Naive B cell (primary cell): ENCODE measurements at places on chromosomes 1 and 21. TPM values are rescaled to one million over a fixed set of nuclear protein-coding genes. Genes with fewer than 3 reads are reported as not detected.

Gene ADGRB2
- not detected for polyA plus RNA-seq

GRCh38 chr1:170461291-170461747 lies 70.6 kb upstream of the GORAB start:
- no peak for DNase-seq
- H3K4me3 ChIP-seq: no peak overlapping the region
- no peaks in the 10 kb centered on the region for H3K36me3 ChIP-seq

- DNase-seq: no peak
- H3K27ac ChIP-seq: no peak overlapping the region
- no peak overlapping the region for H3K4me3 ChIP-seq
- peaks cover 42% of the 10 kb centered on the region for H3K27me3 ChIP-seq
Observed at GRCh38 chr1:29708796-29709703, 472.7 kb downstream of the PTPRU start.

DNA sequence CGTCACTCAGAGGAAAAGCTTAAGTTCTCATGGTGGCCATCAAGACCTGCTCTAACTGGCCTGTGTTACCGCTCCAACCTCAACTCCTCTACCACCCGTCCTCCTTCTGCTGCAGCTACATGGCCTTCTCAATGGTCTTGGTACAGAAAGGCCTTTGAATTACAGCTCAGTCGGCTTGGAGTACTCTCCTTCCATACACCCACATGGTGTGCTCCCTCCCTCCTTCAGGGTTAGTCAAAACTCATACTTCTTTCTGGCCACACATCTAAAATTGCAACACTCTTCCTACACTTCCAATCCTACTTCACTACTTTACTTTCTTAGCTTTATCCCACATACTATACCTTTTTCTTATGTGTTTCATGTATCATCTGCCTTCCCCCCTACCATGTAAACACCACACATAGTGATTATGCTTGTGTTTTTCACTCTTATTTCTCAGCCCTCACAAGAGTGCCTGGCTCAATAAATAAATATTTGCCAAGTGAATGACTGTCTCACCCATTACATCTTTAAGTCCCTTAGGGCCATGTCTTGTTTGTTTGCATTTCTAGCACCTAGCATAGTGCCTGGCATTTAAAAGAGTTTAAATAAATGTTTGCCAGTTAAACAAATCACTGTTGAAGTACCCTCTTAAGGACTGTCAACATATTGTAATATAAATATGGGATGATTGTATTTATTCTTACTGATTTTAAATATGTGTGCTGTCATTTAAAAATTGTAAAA lies 37.6 kb upstream of the HMCN1 start:
- peaks cover 41% of the 10 kb centered on the region for H3K27me3 ChIP-seq
- H3K36me3 ChIP-seq: peaks cover 22% of the 10 kb centered on the region
- H3K4me3 ChIP-seq: no peak overlapping the region
- H3K4me1 ChIP-seq: peaks cover 12% of the 10 kb centered on the region
- DNase-seq: no peak

Gene TNNT2
- polyA plus RNA-seq: not detected

Gene CSMD2
- polyA plus RNA-seq: not detected

Gene TDRD10
- polyA plus RNA-seq: not detected

DNA sequence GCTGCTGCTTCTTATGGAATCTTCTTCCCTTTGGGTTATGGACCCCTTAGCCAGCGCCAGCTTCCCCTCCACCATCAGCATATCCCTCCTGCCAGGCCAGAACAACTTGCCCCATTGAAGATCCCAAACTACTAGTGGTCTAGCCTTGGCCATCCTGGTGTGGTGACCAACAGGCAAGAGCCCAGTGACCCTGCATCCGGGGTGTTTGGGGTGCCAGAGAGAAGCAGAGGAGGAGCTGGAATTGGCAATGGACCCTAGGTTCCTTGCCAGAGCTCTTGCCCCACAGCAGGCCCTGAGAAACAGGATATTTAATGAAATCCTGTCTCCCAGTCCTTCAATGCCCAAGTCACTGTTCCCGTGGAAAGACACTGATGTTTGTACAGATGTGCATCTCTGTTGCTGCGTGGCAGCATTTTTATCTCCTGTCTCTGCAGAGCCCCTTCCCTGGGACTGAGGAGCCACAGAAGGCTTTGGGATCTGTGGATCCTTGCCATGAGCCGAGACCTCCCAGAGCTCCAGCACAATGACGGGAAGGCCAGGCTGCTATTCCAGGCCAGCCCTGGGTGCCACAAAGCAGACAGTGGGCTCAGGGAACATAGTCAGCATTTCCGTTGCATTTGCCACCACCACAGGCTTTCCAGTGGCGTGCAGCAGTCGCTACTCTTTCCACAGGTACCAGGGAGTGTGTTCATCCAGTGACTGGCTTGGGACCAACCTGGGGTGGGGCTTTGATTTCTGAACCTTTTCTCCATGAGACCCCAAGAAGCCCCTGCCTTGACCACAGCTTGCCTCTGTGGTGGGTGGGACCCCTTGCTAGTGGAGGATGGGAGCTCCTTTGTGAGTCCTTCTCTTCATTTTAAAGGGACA lies 21.6 kb downstream of the NAV1 start:
- H3K27ac ChIP-seq: no peak overlapping the region
- peaks cover 6% of the 10 kb centered on the region for H3K27me3 ChIP-seq
- H3K36me3 ChIP-seq: no peaks in the 10 kb centered on the region
- H3K4me3 ChIP-seq: no peak overlapping the region

DNA sequence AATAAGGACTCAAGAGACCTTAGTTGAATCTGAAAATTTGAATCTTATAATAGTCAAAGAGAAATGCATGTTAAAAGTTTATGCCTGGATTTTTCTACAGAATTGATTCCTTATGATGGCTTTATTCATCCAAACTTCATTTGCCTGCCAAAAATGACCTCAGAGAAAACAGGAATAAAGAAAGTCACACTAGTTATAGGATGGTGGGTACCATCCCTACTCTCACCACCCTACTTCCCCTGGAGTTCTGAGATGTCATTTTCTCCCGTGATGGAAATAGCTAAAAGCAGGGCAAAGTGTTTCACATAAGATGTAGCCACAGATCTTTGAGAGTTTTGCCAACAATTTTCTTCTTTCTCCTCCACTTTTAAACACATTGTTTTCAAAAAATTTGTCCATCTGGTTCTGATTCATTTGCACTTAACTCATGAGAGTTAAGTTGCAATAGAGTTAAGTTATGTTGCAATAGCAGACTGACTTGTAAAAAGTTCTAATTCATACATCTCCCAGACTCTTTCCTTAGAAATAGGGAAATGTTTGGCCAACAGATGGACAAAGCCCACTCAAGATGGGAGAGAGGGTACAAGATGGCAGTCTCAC lies 384.6 kb downstream of the PLPP3 start:
- H3K36me3 ChIP-seq: no peaks in the 10 kb centered on the region
- no peaks in the 10 kb centered on the region for H3K4me1 ChIP-seq
- H3K27ac ChIP-seq: no peak overlapping the region
- no peak for DNase-seq

GRCh38 chr21:36097427-36098181 lies 27.8 kb downstream of the CBR1 start:
- peaks cover 9% of the 10 kb centered on the region for H3K4me1 ChIP-seq
- H3K27ac ChIP-seq: no peak overlapping the region
- peaks cover 6% of the 10 kb centered on the region for H3K36me3 ChIP-seq
- H3K4me3 ChIP-seq: no peak overlapping the region
- no peak for DNase-seq

DNA sequence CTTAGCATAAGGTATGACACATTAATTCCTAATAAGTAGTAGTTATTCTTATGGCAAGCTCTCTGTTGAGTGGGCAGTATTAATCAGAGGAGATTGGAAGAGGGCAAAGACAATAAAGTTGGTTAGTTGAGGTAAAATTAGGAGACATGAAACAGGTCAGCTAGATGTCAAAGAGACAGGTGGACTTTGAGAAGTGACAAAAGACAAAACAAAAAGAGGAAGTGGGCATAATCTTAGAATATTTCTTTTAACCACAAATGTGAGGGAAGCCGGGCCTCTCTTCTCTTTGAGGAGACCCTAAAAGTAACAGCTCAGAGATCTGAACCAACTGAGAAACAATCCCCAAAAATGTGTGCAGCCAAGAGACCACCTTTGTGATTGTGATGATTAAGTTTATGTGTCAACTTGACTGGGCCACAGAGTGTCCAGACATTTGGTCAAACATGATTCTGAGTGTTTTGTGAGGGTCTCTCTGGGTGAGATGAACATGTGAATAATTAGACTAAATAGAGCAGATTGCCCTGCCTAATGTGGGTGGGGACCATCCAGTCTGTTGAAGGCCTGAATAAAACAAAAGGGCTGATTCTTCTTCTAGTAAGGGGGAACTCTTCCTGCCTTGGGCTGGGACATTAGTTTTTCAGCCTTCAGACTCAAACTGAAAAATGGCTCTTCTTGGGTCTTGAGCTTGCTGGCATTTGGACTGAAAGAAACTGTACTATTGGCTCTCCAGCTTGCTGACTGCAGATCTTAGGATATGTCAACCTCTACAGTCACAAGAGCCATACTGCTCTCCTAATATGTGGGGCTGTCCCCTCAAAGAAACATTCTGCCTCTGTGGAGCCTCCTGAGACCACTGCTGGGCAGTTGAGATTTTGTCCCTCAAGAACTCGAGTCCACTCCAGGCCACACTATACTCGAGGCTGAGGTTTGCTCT lies 40.0 kb downstream of the FCRL5 start:
- peaks cover 49% of the 10 kb centered on the region for H3K4me1 ChIP-seq
- peak overlapping the region; percentile 26 for H3K4me3 ChIP-seq
- H3K27ac ChIP-seq: peak overlapping the region; percentile 61
- H3K27me3 ChIP-seq: no peaks in the 10 kb centered on the region

DNA sequence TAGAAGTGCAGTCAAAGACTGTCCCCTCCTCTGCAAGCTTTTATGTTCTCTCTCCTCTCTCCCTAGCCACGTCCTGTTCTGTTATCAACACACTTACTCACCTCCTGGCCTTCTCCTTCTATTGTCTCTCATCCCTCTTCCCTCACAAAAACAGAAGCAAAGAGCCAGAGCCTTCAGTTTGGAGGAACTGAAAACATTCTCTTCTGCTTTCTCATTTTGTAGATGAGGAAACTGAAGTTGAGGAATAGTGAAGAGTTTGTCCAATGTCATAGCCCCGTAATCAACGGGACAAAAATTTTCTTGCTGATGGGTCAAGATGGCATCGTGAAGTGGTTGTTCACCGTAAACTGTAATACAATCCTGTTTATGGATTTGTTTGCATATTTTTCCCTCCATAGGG lies 1.9 kb downstream of the NLRP3 start:
- H3K27me3 ChIP-seq: peaks cover 7% of the 10 kb centered on the region
- H3K27ac ChIP-seq: peak overlapping the region; percentile 41
- H3K4me1 ChIP-seq: peaks cover 29% of the 10 kb centered on the region
- no peak overlapping the region for H3K4me3 ChIP-seq

Gene SMIM1
- not detected for polyA plus RNA-seq

DNA sequence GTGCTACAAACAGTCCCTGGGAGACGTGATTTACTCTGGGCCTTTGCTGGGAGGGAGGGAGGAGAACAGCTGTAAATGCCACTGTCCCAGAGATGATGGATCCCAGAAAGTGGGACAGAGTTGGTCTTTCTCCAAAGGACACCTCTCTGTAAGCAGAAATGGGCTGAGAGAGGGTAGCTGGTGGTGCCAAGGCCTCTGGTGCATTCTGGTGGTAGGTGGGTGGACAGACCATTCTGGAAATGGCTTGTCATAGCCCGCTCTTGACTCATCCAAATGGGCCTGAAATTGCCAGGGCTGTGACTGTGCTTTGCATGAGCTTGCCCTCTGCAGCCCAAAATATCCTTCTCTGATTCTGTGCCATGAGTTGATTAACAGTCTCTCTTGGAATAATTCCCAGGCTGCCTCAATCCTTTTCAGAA lies 36.1 kb downstream of the CCDC185 start:
- H3K4me1 ChIP-seq: no peaks in the 10 kb centered on the region
- H3K4me3 ChIP-seq: no peak overlapping the region
- H3K27ac ChIP-seq: no peak overlapping the region
- H3K36me3 ChIP-seq: no peaks in the 10 kb centered on the region
- peaks cover 41% of the 10 kb centered on the region for H3K27me3 ChIP-seq
- no peak for DNase-seq

Gene S100A8
- 41.1 TPM for polyA plus RNA-seq

DNA sequence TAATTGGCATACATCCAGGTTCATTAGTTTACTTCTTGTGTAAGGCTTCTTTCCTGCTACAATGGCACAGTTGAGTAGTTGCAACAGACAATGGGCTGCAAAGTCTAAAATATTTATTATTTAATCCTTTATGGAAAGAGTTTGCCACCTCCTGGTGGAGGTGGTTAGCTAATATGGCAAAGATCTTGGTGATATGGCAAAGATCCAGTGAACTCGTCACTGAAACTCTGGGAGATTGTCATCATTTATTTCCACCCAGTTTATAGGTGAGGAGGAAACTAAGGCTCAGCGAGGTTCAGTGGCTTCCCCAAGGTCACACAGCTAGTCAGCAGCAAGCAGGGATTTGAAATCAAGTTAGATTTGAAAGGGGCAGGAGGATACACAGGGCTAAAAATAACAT lies 16.1 kb upstream of the IFFO2 start:
- peaks cover 3% of the 10 kb centered on the region for H3K4me1 ChIP-seq
- peaks cover 4% of the 10 kb centered on the region for H3K36me3 ChIP-seq
- H3K4me3 ChIP-seq: no peak overlapping the region
- no peak overlapping the region for H3K27ac ChIP-seq
- no peak for DNase-seq
- H3K27me3 ChIP-seq: peaks cover 13% of the 10 kb centered on the region

Gene TAF1A
- 16.9 TPM for polyA plus RNA-seq

DNA sequence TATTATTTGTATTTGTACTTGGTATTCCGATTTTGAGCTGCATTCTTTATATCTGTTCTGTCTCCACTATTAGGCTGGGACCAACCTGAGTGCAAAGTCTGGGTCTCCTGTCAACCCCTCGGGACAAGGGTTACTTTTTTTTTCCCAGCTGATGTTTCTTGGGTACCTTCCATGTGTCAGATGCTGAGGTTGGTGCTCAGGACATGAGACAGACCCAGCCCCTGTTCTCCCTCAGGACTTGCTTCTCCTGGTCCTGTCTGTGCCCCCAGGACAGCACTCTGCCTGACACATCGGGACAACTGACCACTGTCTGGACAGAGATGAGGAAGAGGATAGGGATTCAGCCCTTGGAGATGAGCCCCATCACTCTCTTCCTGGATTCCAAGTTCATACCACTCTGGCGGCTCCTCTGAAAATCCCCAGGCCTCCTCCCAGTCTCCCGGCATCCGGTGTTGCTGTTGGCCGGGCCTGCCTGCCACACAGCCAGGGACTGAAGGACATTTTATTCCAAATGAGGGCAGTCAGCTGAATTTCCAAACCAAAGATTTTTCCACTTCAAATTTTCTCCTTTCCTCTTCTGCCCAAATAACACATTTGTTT lies 55.6 kb upstream of the FMOD start:
- H3K27me3 ChIP-seq: peaks cover 9% of the 10 kb centered on the region
- no peaks in the 10 kb centered on the region for H3K36me3 ChIP-seq
- H3K4me3 ChIP-seq: no peak overlapping the region
- H3K27ac ChIP-seq: peak overlapping the region; percentile 71
- peaks cover 27% of the 10 kb centered on the region for H3K4me1 ChIP-seq
